Hepatic stellate cell (primary cell): ENCODE measurements at places on chromosomes 1 and 21.

GRCh38 chr1:114468710-114469468 lies 42.1 kb downstream of the TRIM33 start:
- DNase-seq: no peak

GRCh38 chr1:193799948-193800690 lies 613.7 kb upstream of the B3GALT2 start:
- no peak for DNase-seq

DNA sequence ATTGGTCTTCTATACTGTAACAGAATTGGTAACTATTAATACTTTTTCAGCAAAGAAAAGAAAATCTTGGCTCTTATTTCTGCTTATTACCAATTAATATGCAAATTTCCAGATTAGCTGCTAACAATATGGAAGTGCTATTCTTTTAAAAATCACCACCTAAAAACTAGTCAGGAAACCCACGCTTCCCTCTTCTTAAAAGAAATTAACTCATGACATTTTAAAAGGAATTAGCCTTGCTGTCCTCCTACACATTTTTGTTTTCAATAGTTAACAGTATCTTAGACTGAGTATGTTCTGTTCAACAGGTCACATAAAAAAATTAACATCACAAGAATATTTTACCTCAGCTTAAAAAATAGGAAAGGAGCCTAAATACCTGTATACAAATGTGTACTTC lies 27.3 kb downstream of the ABL2 start:
- no peak for DNase-seq

GRCh38 chr1:170009551-170009950 lies 64.9 kb downstream of the KIFAP3 start:
- no peak for DNase-seq

DNA sequence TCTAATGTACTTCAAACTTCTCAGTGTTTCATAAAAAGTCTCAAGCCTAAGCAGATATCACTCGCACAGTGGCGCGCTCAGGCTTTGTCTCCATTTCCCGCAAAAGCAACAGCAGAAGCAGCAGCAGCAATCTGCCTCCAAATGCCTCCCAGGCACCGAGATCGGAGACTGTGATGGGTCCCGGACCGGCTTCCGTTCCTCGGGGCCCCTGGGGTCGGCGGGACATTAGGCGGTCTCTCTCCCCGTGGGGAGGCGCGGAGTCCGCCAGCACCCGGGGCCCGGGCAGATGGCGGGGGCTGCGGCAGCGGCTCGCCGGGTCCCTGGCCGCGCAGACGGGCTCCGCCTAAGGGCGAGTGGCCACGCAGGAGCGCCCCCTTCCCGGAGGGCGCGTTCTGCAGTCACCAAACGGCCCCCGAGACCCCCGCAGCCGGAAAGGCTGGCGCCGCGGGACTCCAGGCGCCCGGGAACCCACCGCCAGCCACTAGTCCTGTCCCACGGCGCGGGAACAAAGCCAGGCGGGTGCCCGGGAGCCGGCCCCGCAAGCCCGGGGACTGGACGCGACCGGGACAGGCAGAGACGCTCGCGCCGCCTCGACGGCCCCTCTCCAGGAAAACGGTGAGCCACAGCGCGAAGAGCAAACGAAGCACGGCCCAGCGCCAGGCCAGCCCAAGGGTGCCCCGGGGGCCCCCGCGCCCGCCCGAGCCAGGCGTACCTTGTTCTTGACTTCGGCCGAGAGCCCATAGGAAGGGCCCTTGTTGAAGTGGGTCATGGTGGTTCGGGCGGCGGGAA lies 590 bp downstream of the CNN3 start:
- peak; percentile 67 for DNase-seq

DNA sequence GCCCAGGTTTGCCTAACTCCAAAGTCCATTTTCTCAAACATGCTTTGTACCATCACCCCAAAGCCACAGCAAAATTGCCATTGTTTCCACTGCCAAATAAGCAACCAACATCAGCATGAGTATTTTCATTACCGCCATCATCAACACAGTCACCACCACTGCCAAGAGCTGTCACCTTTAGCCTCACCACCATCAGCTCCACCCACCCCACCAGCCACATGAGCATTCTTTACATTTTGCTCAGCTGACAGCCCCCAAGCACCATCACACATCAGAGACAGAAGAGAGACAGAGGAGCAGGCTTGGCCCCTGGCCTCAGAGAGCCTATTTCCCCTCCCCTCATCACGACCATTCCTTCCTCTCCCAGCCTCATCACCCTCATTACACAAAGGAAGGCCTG lies 42.7 kb downstream of the TAS1R2 start:
- DNase-seq: no peak

GRCh38 chr1:170590921-170591705 lies 59.1 kb downstream of the GORAB start:
- DNase-seq: no peak

GRCh38 chr1:156004843-156005584 lies 15.7 kb downstream of the SSR2 start:
- no peak for DNase-seq

GRCh38 chr21:44299458-44300261 lies at the start of gene PFKL:
TSS of gene PFKL (plus strand) at chr21:44300053. CDS start at chr21:44300106, 53 bp downstream.
- DNase-seq: peak; percentile 94

DNA sequence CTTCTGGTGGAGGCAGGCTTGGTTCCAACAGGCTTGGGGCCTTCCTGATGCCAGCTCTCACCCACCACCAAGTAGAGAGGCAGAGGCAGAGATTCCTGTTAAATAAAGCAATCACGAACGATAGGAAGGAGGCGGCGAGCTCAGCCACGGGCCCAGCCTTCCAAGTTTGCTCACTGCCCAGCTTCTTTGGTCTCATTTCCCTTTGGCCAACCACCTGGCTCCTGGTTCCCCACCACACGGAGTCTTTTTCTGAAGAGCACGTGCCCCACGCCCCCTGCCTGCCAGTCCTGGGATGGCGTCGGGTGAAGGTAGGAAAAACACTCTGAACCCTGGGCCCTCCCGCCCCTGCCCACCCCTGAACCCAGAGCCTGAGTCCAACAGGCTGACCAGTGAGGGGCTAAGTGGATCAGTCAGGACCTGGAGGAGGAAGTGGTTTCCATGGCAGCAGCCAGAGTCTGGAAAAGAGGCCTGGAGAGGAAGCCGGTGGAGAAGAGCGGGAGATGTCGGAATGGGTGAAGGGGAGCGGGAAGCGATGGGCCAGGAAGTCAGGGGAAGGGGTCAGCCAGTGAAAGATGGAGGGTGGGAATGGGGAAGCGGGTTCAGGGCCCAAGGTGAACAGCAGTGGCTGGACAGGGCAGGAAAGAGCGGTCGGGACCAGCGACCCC lies 158.2 kb upstream of the KLHDC7A start:
- DNase-seq: no peak

- DNase-seq: peak; percentile 69
Observed at GRCh38 chr1:204319462-204319861, 40.3 kb downstream of the PLEKHA6 start.

- no peak for DNase-seq
Observed at GRCh38 chr1:198610362-198610761, 28.5 kb upstream of the PTPRC start.

GRCh38 chr21:42069327-42069726 lies 1.8 kb upstream of the UMODL1 start:
- no peak for DNase-seq

GRCh38 chr1:206933333-206933945 lies 11.7 kb upstream of the FCMR start:
- DNase-seq: peak; percentile 47

DNA sequence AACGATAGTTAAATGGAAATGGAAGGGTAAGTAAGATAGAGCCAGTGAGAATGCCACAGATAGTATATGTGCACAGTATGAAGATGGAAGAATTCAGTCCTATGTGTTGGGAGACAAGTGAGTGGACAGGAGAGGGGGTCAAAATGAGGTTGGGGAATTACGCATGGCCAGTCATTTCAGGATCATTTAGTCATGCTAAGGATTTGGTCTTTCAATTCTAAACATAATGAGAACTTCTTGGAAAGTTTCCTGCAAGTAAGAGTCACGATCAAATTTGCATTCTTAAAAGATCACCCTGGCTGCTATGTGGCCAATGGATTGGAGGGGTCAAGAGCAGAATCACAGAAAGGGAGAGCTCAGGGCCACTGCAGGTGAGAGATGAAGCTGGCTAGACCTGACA lies 64.0 kb upstream of the KCNK2 start:
- no peak for DNase-seq

GRCh38 chr1:27296773-27297291 lies 25.1 kb upstream of the TMEM222 start:
- peak; percentile 77 for DNase-seq

- DNase-seq: no peak
Observed at GRCh38 chr1:215210167-215210566, 127.6 kb downstream of the KCNK2 start.

- DNase-seq: no peak
Observed at GRCh38 chr1:39818482-39818881, 29.8 kb upstream of the BMP8B start.

- DNase-seq: no peak
Observed at GRCh38 chr1:42422737-42423136, 33.1 kb downstream of the ZMYND12 start.

- no peak for DNase-seq
Observed at GRCh38 chr1:238112952-238113621, 222.4 kb upstream of the ZP4 start.

DNA sequence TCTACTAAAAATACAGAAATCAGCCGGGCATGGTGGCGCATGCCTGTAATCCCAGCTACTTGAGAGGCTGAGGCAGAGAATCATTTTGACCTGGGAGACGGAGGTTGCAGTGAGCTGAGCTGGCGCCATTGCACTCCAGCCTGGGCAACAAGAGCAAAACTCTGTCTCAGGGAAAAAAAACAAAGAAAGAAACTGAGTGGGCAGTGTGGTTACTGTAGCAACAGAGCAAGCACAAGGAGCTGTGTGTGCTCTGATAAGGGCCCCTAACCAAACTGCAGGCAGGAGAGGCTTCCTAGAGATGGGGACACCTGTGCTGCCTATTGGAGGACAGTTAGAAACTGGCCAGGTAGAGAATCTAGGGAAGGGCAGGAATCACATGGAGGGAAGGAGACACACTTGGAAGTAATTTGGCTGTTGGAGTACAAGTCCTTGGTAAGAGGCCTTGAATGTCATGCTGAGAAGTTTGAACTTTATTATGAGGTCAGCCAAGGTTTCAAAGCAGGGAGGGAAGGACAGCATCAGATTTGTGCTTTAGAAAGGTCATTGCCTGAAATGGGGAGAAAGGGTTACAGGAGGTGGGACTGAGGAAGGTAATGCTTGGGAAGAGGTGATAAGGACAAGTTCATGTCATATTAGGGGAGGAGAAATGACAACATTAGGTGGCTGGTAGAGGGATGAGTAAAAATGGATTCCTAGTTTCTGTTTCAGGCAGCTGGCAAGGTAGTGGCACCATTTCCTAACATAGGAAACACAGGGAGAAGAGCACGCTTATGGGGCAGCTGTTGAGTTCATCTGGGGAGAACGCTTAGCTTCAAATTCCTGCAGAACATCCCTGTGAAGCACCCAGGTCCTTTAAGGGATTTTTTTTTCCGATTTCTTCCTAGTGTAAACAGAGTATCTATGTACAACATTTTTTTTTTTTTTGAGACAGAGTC lies 69.2 kb upstream of the ARTN start:
- no peak for DNase-seq

DNA sequence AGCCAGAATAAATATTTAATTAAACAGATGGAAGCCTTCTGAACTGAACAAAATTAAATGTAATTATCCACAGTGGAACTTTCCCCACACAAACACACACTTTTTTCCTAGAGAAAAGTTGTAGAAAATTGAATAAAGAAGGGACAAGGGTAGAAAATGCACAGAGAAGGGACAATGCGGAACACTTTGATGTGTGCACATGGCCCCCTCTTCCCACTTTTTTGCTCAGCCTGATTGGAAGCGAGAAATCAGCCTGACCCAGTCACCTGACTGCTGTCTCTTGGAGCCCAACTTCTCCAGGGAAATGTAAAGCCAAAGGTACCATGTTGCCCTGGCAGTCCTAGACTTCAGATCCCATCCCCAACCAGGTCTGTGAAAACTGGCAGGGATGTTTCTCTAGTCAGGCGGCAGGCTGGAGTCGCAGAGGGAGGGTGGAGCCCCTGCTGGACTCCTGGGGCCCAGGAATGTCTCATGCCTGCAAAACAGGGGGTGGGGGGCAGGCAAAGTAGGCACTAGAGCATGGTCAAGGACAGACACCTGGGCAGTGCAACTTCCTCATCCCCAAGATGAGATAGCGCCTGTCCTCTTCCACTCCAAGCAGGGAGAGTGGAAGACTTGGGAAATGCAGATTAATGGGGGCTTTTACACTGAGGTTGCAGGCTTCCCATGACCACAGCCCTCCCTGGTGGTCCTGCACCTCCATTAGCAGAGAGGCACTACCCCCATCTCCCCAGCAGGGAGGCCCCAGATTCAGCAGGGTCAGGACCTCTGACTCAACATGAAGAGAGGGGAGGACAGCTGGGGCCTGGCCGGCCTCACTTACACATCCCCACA lies 2.8 kb downstream of the CERS2 start:
- no peak for DNase-seq

GRCh38 chr1:44084998-44085675 lies 33.5 kb upstream of the KLF17 start:
- peak; percentile 51 for DNase-seq

DNA sequence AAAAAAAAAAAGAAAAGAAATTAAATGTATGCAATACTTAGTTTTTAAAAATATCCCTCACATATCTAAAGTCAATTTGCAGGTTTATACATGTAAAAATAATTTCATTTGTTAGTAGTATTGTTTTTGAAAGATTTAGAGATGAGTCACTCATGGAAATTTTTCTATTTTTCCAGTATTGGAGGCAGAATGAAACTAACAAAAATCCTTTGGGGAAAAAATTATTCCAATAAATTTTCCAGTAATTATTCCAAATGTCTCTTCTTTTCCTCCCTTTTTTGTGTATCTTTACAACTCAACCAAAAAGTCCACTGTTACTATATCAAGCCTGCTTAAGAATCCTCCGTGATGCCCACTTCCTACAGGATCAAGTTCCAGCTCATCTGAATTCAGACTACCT lies 29.9 kb downstream of the MPZL1 start:
- DNase-seq: no peak
